Stimulated activated CD4-positive, alpha-beta T cell treated with anti-CD3 and anti-CD28 coated beads, Interleukin-2, amount 100 ng/mL, for 48 hours (primary cell): ENCODE measurements at places on chromosomes 5 and 9.

DNA sequence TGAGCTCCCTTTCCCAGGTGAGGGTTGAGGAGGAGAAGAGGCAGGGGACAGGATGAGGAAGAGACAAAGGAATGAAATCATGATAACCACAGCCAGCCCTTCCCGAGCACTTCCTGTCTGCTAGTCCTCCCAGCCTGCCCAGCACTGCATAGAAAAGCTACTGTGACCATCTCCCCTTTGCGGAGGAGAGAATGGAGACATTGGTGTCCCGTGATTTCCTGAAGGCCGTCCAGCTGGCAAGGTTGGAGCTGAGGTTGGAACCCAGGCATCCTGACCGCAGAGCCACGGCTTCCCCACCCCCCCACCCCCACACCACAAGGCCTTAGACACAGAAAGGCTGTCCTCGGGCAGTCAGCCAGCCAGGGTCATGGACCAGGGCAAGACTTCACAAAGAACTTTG is 131.1 kb upstream of the ICE1 start:
- DNase-seq: no peak

DNA sequence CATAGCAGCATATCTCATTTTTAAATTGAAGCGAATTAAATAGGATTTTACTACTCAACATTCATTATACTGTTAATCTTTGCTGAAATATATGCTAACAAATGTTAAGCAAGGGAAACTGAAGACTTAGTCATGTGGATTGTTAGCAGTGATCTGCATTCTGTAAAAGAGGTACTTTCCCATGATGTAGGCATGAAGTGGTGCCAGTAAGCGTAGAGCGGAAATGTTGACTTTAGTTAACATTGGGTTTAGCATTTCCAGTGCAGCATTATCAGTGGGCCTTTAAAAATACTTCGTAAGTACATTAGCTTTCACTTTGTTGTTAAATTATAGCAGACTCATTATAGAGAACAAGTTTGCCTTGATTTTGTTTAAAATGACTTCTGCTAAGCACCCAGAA is 130.3 kb downstream of the CDC42SE2 start:
- DNase-seq: no peak

DNA sequence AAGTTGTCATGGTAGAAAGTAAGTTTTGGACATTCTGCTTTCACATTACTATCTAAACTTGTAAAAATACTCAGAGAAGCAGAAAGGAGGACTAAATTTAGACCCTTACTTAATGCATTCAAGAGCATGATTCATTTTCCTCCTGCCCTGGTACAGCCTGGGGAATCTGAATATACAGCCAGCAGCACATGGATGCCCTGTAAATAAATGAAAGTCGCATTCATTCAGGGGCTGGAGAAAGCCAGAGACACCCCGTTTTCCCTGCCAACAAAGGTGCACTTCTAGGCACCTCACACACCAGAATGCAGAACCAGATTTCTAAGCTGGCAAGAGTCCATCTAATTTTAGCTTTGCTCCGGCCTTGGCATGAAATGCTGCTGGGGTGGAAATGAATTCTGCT is 172.7 kb upstream of the KLF9 start:
- no peak for DNase-seq

DNA sequence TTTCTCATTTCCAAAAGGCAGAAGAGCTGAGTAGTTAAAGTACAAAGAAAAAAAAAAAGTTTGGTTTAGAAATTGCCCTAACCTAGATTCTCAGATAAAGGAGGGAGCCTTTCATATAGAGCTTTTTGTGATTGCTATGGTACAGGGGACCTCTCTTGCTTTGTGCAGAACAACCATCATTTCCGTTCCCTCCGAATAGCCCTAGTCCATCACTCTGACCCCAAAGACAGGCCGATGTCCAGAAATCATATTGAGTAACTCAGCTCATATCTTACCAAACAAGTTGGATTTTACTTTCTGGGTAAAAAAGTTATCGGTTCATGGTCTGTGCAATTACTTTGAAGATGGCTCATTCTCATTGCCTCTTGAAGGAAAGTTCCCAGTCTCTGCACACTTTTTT is 36.7 kb upstream of the COL15A1 start:
- DNase-seq: no peak

GRCh38 chr5:77638763-77639671 is 504 bp upstream of the OTP start:
- DNase-seq: no peak

- DNase-seq: no peak
Measured at GRCh38 chr9:83039303-83039702, 23.6 kb downstream of the RASEF start.

GRCh38 chr9:97938081-97938644 is at the start of gene HEMGN:
HEMGN (minus strand) TSS chr9:97938172; CDS start chr9:97938136, 36 bp downstream.
- no peak for DNase-seq

GRCh38 chr9:120856700-120857099 is 14.0 kb upstream of the PSMD5 start:
- no peak for DNase-seq

GRCh38 chr9:26574898-26575440 is 317.6 kb downstream of the CAAP1 start:
- no peak for DNase-seq

GRCh38 chr5:97010606-97011005 is 74.7 kb downstream of the LNPEP start:
- DNase-seq: no peak

DNA sequence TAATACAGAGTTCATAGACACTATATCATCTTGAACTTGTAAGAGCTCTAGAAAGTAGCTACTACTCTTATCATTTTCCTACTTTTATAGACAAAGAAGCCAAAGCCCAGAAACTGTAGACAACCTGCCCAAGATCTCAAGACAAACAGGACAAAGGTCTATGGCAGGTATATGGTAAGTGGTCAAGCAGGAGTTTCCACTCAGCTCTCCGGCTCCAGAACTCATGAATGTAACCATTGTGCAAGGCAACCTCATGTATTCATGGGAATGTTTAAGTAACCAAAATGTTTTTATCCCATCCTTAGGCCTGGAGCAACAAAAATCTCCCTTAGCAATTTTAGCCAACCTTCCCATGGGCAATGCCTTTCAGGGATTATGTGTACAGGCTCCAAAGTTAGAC is 163.4 kb upstream of the PUM3 start:
- DNase-seq: no peak

GRCh38 chr9:104506565-104506964 is 2.5 kb downstream of the OR13F1 start:
- no peak for DNase-seq

GRCh38 chr9:71920456-71921189 is 9.2 kb downstream of the C9orf85 start:
- no peak for DNase-seq

GRCh38 chr9:14344941-14345353 is 31.0 kb upstream of the NFIB start:
- no peak for DNase-seq

DNA sequence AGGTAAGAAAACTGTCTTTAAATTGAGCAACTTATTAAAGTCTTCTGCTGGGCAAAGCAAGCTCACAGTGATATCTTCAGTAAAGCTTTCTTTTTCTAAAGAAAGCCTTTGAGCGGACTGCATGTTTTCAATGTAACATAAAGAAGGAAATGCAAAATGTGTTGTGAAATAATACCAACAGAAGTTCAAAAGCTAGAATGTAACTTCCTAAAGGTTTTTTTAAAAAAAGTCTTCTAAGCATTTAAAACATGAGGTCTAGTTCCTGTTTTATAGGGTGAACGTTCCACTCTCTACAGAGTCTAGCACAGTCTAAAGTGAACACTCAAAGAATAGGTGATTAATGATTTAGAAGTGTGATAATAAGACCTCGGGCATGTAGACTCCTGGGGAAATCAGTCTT is 62.9 kb downstream of the DENND1A start:
- DNase-seq: no peak

DNA sequence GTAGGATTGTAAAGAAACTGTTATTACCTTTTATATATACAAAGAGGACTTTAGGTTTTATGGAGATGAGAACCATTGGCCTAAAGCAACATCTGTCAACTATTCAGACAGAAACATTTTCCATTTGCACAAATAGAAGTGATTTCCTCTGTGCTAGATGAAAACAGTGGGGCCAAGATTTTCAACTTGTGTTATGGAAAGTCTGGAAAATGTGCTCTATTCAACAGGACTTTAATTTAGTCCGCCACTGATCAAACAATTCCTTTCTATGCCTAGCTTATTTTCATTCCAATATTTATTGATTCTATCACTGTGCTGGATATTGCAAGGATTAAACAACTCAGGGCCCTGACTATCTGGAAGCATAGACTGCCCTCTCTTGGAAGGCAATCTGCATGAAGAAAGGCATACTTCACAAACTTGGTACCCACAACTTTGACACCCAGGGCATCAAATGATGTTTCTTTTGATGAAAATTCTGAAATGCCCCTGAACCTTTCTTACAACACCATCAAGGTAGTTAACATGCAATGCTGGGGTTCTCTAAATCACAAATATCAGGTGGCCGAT is 126.6 kb upstream of the HMHB1 start:
- DNase-seq: no peak

DNA sequence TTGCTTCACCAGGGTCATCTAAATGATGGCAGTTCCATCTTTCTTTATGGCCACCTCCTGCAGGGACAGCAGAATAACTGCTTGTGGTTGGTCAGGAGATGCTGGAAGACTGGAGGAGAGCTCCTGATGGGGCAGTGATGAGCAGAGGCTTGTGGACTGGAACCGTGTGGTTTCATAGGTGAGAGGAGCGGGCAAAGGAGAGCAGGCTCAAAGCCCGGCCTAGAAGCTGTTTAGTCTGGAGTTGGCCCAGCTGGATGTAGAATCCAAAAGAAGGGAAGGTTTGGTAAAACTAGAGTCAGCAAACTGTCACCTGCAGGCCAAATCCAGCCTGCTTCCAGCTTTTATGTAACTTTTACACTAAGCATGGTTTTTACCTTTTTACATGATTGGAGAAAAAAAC is 32.9 kb upstream of the TLE1 start:
- no peak for DNase-seq
